Substantia nigra (tissue), 51 donors: ENCODE measurements at places on chromosomes 7 and 10.

- DNase-seq: peak; percentile 72
These were observed 21.8 kb downstream of the ELFN1 start for GRCh38 chr7:1691601-1692514.

DNA sequence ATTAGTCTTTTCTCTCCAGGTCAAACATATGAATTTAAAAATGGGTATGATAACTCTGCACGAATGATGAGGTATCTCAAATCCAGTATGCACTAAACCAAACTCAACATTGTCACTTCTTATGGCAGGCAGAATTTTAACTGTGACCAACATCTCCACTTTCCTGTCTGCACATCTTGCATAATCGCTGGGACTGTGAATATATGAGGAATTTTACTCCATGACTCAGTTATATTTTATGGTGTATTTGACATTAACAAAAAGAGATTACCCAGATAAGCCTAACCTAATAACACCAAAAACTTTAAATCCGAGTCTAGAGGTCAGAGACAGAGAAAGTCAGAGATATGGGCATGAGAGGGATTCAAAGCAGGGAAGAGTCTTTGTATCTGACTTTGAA, 454.5 kb upstream of the SEMA3D start:
- no peak for DNase-seq

- DNase-seq: no peak
These were observed 59.4 kb upstream of the ZPBP start for GRCh38 chr7:50152486-50152885.

- DNase-seq: no peak
These were observed 4.3 kb upstream of the ZNF503 start for GRCh38 chr10:75405598-75406461.

DNA sequence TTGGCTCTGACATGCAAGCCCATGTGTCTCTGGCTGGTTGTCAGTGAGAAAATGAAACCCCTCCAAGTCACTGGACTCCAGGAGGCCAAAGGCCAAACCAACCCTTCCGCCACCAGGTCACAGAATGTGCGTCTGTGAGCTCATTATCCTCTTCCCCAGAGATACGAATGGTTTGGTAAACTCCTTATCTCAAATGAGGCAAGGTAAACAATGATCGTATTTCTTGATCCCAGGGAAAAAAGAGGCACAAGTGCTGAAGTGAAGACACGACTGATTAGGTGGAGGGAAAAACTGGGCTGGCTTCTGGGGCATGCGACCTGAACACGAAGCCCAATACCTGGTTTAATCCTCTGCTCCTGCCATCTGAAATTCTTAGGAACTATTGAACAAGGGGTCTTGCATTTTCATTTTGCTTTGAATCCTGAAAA, 70.6 kb upstream of the ARID5B start:
- no peak for DNase-seq
